ENCODE measurements at places on chromosomes 7 and 10.

DNA sequence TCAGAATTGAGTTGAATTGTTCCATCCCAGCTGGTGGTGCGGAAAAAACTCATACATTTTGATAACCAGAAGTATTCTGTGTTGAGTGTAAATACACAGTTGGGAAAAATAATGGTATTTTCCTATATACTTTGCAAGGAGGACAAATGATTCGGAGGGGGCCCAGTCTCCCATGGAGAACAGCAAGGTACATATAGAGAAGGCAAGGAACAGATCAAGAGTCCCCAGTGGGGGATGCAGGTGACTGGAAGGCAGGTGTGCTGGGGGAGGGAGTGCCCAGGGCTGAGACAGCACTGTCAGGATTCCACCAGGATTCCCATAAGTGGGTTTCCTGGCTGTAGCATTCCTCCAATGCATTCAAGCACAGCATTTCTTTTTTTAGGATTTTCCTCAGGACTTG is 10.8 kb upstream of the ADCY1 start:
- no peak for DNase-seq

DNA sequence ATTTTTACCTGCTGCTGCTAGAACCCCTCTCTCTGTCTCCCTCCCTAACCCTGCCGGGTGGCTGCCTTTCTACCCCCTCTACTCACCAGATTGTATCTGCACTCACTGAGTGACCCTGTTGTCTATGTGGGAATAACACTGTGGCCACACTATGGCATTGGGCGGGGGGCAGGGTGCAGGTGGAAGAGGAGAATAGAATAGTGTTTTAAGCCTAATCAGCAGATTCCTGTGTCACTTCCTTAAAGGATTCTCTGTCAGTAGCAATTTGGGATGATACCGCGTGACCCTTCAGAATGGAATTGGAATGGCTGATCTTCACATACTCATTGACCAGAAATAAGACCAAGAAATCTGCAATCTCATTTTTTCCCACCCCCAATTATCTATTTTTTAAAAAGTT is 67.1 kb upstream of the ANKRD1 start:
- no peak for DNase-seq

DNA sequence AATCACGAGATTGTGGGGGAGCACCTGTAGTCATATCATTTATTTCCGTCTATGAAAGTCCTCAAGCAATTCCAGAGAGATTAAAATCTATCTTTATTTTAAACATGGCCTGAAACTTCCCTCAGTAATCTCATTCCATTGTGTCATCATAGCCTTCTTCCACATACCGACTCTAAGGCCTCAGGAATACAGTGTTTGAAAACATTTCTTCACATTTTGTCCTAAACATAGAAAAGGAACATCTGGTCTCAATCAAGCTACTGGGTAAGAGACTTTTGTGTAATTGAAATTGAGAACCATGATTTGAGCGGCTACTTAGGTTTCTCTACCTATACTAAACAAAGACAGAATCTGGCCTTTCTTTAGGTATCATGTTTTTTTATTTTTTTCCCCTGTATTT is 78.0 kb upstream of the ELMO1 start:
- no peak for DNase-seq

GRCh38 chr7:40799-41750 is 151.3 kb upstream of the FAM20C start:
- DNase-seq: peak; percentile 46

DNA sequence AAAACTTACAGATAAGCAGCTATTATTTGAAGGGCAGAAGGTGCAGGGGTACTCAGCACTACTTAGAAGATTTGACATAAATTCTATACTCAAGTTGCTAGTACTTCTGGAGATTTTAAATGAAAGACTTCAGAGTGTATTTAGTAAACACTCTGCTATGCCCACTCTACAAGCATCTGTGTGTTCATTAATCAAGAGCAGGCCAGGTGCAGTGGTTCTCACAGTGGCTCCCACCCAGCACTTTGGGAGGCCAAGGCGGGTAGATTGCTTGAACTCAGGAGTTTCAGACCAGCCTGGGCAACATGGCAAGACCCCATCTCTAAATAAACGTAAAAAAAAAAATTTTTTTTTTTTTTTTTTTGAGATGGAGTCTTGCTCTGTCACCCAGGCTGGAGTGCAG is 38.9 kb upstream of the TOMM7 start:
- no peak for DNase-seq

GRCh38 chr7:97845622-97846203 is 26.5 kb downstream of the ASNS start:
- peak; percentile 27 for DNase-seq

- no peak for DNase-seq
Observed at GRCh38 chr7:90797596-90797995, 201.5 kb downstream of the CDK14 start.

DNA sequence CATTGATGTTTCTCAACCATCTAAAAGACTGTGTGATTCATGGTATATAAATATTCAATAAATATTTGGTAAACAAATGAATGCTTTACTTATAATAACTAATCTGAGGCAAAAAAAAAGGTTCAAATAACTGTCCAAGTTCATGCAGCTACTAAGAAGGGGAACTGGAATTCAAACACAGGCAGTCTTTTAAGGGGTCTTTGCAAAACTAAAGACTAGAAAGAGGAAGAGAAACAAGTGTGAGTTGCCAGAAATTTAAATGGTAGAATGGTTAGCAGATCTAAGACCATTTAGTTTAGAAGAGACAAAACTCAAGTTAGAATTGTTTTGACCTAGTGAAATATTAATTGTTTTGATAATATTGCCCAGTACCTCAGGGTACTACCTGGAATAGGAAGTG is 642.0 kb upstream of the LRRN3 start:
- DNase-seq: no peak

GRCh38 chr10:46070749-46071148 is 24.7 kb upstream of the MSMB start:
- DNase-seq: no peak

DNA sequence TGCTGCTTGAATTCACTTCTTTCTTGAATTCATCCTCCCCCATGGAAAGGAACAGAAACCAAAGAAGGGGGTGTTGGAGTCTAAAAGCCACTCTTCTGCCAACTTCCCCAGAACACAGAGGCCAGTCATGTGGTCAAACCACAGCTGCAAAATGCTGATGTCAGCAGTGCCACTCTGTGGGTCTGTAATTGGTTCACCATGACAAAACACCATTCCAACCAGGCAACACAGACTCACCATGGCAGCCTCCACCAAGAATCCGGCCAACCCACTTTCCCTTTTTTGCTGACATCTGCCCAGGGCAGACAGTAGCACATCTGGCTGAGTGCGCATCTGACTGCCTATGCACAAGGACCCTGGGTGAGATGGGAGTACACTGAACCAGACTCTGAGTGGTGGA is 16.8 kb downstream of the OSBPL3 start:
- peak; percentile 91 for DNase-seq

- no peak for DNase-seq
Observed at GRCh38 chr10:3414667-3415023, 242.1 kb upstream of the PITRM1 start.

- no peak for DNase-seq
Observed at GRCh38 chr10:22159979-22160378, 57.8 kb downstream of the EBLN1 start.

All from renal cortical epithelial cell (primary cell).